Glutamatergic neuron (in vitro differentiated cells): ENCODE measurements at places on chromosomes 13 and 19. TPM values are rescaled to one million over a fixed set of nuclear protein-coding genes. Genes with fewer than 3 reads are reported as not detected.

GRCh38 chr19:5567360-5567969 lies at the start of gene TINCR:
TSS of gene TINCR (minus strand) at chr19:5567953.
- no peaks in the 10 kb centered on the region for H3K4me1 ChIP-seq
- no peak within 1 kb of the TSS for H3K27ac ChIP-seq
- peaks cover 11% of the 10 kb centered on the region for H3K27me3 ChIP-seq

DNA sequence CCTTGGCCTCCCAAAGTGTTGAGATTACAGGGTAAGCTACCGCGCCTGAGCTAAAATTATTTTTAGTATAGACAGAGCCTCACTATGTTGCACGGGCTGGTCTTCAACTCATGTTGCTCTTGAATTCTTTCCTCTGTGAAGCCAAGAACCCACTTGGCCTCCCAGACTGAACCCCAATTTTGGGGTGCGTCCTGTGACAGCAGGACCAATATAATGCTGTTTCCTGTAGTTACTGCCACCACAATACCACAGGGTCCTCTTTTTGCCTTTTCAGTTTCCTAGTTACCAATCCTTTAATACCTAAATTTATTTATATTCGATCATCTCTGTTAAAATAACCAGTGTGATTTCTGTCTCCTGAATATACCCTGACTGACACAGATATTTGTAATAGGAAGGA lies 32.9 kb downstream of the TSKS start:
- no peaks in the 10 kb centered on the region for H3K4me1 ChIP-seq
- H3K27ac ChIP-seq = no peak overlapping the region
- no peak overlapping the region for H3K4me3 ChIP-seq
- no peaks in the 10 kb centered on the region for H3K36me3 ChIP-seq
- H3K27me3 ChIP-seq = peaks cover 2% of the 10 kb centered on the region

DNA sequence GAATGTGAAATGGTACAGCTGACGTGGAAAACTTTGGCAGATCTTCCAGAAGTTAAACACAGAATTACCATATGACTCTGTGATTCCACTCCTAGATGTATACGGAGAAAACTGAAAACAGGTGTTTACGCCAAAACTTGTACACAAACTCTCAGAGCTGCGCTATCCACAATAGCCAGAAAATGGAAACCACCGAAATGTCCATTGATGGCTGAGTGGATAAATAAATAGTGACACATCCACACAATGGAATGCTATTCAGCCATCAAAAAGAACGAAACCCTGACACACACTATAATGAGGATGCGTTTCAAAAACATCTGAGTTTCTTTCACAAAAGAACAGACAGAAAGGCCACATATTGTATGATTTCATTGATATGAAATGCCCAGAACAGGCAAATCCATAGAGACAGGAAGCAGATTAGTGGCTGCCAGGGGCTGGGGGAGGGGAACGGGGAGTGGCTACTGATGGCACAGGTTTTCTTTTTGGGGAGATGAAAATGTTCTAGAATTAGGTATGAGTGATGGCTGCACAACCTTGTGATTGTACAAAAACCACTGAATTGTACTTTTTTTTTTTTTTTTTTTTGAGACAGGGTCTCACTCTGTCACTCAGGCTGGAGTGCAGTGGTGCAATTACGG lies 33.0 kb downstream of the IL12RB1 start:
- no peaks in the 10 kb centered on the region for H3K36me3 ChIP-seq
- peaks cover 3% of the 10 kb centered on the region for H3K27me3 ChIP-seq
- H3K4me1 ChIP-seq = no peaks in the 10 kb centered on the region
- H3K4me3 ChIP-seq = no peak overlapping the region
- no peak overlapping the region for H3K27ac ChIP-seq

DNA sequence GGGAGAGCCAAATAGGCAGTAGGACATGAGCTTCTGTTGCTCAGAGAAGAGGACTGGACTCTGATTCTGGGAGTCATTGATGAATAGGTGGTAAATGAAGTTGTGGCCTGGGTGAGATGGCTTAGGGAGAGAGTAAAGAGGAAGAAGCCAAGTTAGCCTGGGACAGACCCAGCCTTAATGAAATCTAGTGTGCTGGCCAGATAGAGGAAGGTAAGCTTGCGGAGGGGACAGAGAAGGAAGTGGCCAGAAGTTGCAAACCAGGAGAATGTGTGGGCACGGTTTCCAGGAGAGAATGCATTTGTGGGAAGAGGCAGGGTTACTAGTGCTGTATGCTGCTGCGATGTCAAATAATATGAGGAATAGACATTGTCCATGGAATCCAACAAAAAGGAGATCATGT lies 83.3 kb upstream of the OLFM4 start:
- no peak overlapping the region for H3K4me3 ChIP-seq
- peaks cover 15% of the 10 kb centered on the region for H3K27me3 ChIP-seq
- H3K4me1 ChIP-seq = peaks cover 42% of the 10 kb centered on the region
- peaks cover 16% of the 10 kb centered on the region for H3K36me3 ChIP-seq
- H3K27ac ChIP-seq = no peak overlapping the region
- DNase-seq = no peak

DNA sequence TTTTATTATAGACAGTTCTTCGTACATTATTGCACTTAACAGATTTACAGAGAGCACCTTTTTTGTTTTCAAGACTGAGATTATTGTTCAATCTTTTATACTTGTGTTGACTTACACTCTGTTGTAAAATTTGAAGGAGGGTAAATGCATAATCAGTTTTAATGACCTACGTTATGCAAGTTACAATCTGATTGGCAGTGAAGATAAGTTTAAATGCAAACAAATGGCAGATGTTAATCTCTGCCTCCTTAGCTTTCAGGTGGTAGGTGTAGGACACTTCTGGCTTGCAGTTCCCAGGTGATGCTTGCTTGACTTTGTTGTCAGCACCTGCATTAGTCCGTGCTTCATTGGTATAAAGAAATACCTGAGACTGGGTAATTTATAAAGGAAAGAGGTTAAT lies 424.9 kb downstream of the FGF9 start:
- DNase-seq = no peak
- H3K27me3 ChIP-seq = peaks cover 3% of the 10 kb centered on the region
- no peak overlapping the region for H3K27ac ChIP-seq
- H3K4me1 ChIP-seq = no peaks in the 10 kb centered on the region

GRCh38 chr19:44371815-44372480 lies 15.5 kb upstream of the ZNF112 start:
- DNase-seq = no peak
- H3K27ac ChIP-seq = no peak overlapping the region
- no peaks in the 10 kb centered on the region for H3K36me3 ChIP-seq
- no peaks in the 10 kb centered on the region for H3K27me3 ChIP-seq
- H3K4me3 ChIP-seq = no peak overlapping the region

DNA sequence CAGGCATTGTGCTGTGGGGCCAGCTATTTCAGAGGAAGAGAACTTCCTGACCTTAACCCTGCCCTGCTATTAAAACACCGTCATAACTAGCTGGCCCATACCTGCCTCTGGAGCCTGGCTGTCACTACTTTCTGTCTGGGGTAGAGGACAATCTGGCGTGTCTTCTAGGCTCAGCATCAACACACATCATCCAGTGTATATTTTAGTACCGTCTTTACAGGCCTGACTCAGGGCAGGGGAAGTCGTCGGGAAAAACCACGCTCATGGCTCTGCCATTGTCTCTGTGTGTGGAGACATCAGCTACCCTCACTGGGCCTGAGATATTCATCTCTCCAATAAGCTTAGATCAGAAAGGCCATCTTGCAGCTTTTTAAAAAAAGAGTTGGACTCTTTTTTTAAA lies 151.1 kb downstream of the KATNAL1 start:
- H3K36me3 ChIP-seq = peaks cover 4% of the 10 kb centered on the region
- H3K4me1 ChIP-seq = peaks cover 19% of the 10 kb centered on the region
- H3K4me3 ChIP-seq = no peak overlapping the region
- H3K27ac ChIP-seq = no peak overlapping the region
- peaks cover 12% of the 10 kb centered on the region for H3K27me3 ChIP-seq

GRCh38 chr13:88066847-88067246 lies 395.7 kb downstream of the SLITRK5 start:
- H3K27me3 ChIP-seq = peaks cover 2% of the 10 kb centered on the region
- no peaks in the 10 kb centered on the region for H3K4me1 ChIP-seq
- H3K27ac ChIP-seq = no peak overlapping the region
- no peak for DNase-seq
- H3K36me3 ChIP-seq = no peaks in the 10 kb centered on the region
- no peak overlapping the region for H3K4me3 ChIP-seq

DNA sequence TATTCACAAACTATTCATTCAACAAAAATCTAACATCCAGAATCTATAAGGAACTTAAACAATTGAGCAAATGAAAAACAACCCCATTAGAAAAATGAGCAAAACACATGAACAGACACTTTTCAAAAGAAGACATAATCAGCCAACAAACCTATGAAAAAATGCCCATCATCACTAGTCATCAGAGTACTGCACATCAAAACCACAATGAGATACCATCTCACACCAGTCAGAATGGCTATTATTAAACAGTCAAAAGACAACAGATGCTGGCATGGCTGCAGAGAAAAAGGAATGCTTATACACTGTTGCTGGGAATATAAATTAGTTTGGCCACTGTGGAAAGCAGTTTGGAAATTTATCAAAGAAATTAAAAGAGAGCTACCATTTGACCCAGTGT lies 487.6 kb downstream of the GPC6 start:
- no peak overlapping the region for H3K27ac ChIP-seq
- no peak overlapping the region for H3K4me3 ChIP-seq
- no peak for DNase-seq
- H3K27me3 ChIP-seq = peaks cover 2% of the 10 kb centered on the region
- H3K36me3 ChIP-seq = peaks cover 8% of the 10 kb centered on the region

- no peak for DNase-seq
- peaks cover 6% of the 10 kb centered on the region for H3K36me3 ChIP-seq
- peaks cover 47% of the 10 kb centered on the region for H3K4me1 ChIP-seq
- no peak overlapping the region for H3K4me3 ChIP-seq
- no peak overlapping the region for H3K27ac ChIP-seq
Observed at GRCh38 chr13:98264877-98265276, 87.8 kb upstream of the RNF113B start.

- DNase-seq = peak; percentile 98
- H3K4me3 ChIP-seq = peak overlapping the region; percentile 96
- H3K36me3 ChIP-seq = peaks cover 13% of the 10 kb centered on the region
- peaks cover 22% of the 10 kb centered on the region for H3K27me3 ChIP-seq
- H3K27ac ChIP-seq = peak overlapping the region; percentile 79
Observed at GRCh38 chr19:8526345-8527091, 12.6 kb upstream of the ZNF414 start.

- peak overlapping the region; percentile 89 for H3K27ac ChIP-seq
- H3K4me1 ChIP-seq = peaks cover 29% of the 10 kb centered on the region
- H3K27me3 ChIP-seq = peaks cover 19% of the 10 kb centered on the region
- H3K36me3 ChIP-seq = no peaks in the 10 kb centered on the region
Observed at GRCh38 chr19:17306285-17306714, 628 bp downstream of the MRPL34 start.

GRCh38 chr13:44542361-44542760 lies 33.8 kb downstream of the TSC22D1 start:
- no peak for DNase-seq
- no peaks in the 10 kb centered on the region for H3K36me3 ChIP-seq
- H3K4me1 ChIP-seq = peaks cover 2% of the 10 kb centered on the region
- H3K27ac ChIP-seq = no peak overlapping the region
- H3K4me3 ChIP-seq = no peak overlapping the region
- H3K27me3 ChIP-seq = no peaks in the 10 kb centered on the region

GRCh38 chr13:88411696-88412095 lies 740.5 kb downstream of the SLITRK5 start:
- H3K36me3 ChIP-seq = no peaks in the 10 kb centered on the region
- H3K27ac ChIP-seq = no peak overlapping the region
- H3K27me3 ChIP-seq = no peaks in the 10 kb centered on the region
- H3K4me1 ChIP-seq = no peaks in the 10 kb centered on the region
- no peak for DNase-seq
- H3K4me3 ChIP-seq = no peak overlapping the region

GRCh38 chr19:15583346-15583745 lies 31.7 kb upstream of the CYP4F8 start:
- H3K4me3 ChIP-seq = no peak overlapping the region
- no peak overlapping the region for H3K27ac ChIP-seq
- H3K27me3 ChIP-seq = peaks cover 2% of the 10 kb centered on the region
- H3K4me1 ChIP-seq = no peaks in the 10 kb centered on the region
- H3K36me3 ChIP-seq = no peaks in the 10 kb centered on the region

DNA sequence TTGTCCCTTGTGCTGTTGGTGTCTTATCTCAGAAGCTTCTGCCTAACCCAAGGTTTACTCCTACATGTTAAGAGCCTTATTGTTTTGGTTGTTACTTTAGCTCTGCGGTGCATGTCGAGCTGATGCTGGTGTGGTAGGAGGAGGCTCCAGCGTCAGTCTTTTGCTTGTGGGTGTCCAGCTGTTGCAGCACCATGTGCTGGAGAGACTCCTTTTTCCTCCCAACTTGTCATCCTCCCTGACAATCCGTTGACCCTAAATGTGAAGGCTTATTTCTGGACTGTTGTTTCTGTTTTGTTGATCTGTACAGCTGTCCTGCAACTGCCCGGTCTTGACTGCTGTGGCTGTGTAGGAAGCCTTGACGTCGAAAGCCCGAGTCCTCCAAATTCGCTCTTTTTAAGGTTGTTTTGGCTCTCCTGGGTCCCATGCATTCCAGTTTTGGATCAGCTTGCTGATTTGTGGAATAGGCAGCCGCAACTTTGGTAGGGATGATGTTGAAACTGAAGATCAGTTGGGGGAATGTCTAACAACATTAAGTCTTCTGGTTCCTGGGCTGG lies 15.3 kb downstream of the NAXD start:
- H3K36me3 ChIP-seq = no peaks in the 10 kb centered on the region
- peaks cover 39% of the 10 kb centered on the region for H3K4me1 ChIP-seq
- H3K27me3 ChIP-seq = peaks cover 5% of the 10 kb centered on the region
- DNase-seq = no peak
- no peak overlapping the region for H3K4me3 ChIP-seq

ACER1 gene
- not detected for total RNA-seq

CGB8 gene
- not detected for total RNA-seq

OR7C1 gene
- total RNA-seq = not detected

ZFP82 gene
- total RNA-seq = 16.1 TPM

CBLC gene
- not detected for total RNA-seq

KLK3 gene
- total RNA-seq = not detected

TMEM59L gene
- total RNA-seq = 92.3 TPM

RGS9BP gene
- not detected for total RNA-seq
